HCT116 (cell line): ENCODE measurements at places on chromosomes 5 and 9. TPM values are rescaled to one million over a fixed set of nuclear protein-coding genes. Genes with fewer than 3 reads are reported as not detected.
A peak's percentile ranks its signal among the peaks of the same experiment; 100 is the strongest.

Gene ORM2
- total RNA-seq = 0.59 TPM

- no peak overlapping the region for H3K27ac ChIP-seq
- no peaks in the 10 kb centered on the region for H3K36me3 ChIP-seq
- H3K27me3 ChIP-seq = no peaks in the 10 kb centered on the region
- DNase-seq = no peak
These were observed 139.4 kb downstream of the MACIR start for GRCh38 chr5:103397739-103398581.

DNA sequence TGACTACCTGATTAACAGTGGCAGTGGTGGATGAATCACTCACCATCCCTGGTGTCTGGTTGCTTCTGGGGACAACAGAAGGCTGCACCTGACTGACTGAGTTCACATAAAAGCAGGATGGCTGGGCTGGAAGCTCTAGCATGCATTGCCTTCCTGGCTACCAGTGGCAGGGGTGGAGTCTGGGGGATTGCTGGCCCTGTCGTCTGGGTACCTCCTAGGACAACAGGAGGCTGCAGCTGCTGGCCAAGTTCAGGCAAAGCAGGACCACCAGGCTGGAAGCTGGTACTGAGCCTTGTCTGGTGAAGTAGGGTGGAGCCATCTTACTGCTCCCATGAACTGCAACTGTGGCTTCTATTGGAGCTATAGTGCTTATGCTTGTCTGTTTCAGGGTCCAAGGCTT is 480.8 kb upstream of the CTNND2 start:
- H3K4me3 ChIP-seq = no peak overlapping the region
- no peaks in the 10 kb centered on the region for H3K27me3 ChIP-seq
- no peaks in the 10 kb centered on the region for H3K4me1 ChIP-seq
- no peaks in the 10 kb centered on the region for H3K36me3 ChIP-seq
- DNase-seq = no peak

DNA sequence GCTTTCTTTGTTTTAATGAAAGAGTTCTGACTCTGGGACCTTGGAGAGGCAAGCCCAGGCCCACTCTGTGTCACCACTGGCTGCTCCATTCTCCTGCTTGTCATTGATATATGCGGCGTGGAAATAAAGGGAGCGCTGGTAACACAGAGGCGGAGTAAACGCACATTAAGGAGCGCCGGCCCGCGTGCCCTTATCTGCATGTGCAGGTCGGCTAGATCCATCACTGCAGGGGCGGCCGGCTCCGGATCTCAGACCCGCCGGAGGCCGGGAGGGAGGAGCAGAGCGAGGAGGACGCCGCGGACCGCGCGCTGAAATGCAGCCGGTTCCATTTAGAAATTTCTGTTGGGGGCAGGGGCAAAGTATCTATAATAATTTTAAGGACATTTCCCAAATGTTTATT is 70.8 kb downstream of the MRPL36 start:
- no peaks in the 10 kb centered on the region for H3K4me1 ChIP-seq
- H3K36me3 ChIP-seq = no peaks in the 10 kb centered on the region
- H3K27me3 ChIP-seq = no peaks in the 10 kb centered on the region
- H3K27ac ChIP-seq = no peak overlapping the region

Gene SLC6A19
- not detected for total RNA-seq

- H3K4me1 ChIP-seq = no peaks in the 10 kb centered on the region
- H3K27ac ChIP-seq = no peak overlapping the region
- H3K27me3 ChIP-seq = peaks cover 41% of the 10 kb centered on the region
These were observed 86.7 kb downstream of the INSYN2B start for GRCh38 chr5:169893571-169893970.

Gene SLC28A3
- total RNA-seq = not detected

GRCh38 chr5:118405650-118406061 is 582.7 kb downstream of the DTWD2 start:
- H3K4me1 ChIP-seq = no peaks in the 10 kb centered on the region
- H3K27me3 ChIP-seq = no peaks in the 10 kb centered on the region
- no peak overlapping the region for H3K4me3 ChIP-seq
- no peaks in the 10 kb centered on the region for H3K36me3 ChIP-seq

DNA sequence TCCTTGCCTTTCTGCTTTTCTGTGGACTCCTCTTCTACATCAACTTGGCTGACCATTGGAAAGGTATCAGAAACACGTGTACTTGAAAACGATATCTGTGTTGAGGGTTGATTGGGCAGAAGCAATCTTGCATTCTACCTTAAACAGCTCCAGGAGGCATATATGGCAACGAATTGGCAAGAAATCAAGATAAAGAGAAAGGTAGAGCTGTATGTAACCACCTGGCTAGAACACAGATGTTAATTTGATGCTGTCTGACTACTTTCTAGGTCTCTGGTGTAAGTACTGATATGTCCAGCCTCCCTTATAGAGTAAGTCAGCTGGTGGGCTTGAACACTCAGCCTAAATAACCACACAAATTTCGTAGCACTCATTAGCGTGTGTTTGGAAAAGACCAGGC is 1.3 kb downstream of the MAN1B1 start:
- H3K36me3 ChIP-seq = peaks cover 4% of the 10 kb centered on the region
- peaks cover 30% of the 10 kb centered on the region for H3K4me1 ChIP-seq
- H3K27ac ChIP-seq = no peak overlapping the region
- peak overlapping the region; percentile 83 for H3K4me3 ChIP-seq

GRCh38 chr5:181059297-181060230 is 19.5 kb downstream of the BTNL9 start:
- no peaks in the 10 kb centered on the region for H3K4me1 ChIP-seq
- no peak overlapping the region for H3K4me3 ChIP-seq
- H3K36me3 ChIP-seq = no peaks in the 10 kb centered on the region
- DNase-seq = no peak
- H3K27me3 ChIP-seq = no peaks in the 10 kb centered on the region

DNA sequence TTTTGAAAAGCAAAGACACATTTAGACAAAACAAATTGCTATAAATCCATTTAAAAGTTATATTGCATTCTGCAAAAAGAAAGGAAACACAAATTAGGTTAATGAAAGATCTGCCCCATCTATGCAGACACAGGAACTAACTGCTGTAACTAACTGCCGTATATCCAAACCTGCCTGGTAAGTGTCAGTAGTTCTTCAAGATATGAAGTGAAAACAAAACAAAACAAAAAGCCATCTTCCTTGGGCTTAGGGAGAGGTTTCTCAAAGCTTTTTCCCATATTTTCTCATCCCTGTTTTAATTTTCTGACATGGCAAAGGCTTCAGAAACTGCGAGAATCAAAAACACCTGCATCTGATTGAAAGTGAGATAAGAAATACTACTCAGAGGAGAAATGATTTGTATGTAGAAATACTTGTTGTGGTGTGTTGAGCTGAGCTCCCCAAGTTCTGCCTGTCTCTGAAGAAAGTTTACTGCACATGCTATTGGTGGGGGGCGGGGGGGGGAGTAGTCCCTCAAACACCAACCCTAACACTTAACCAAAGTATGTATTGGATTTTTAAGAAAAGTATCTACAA is 750.5 kb downstream of the PTPRD start:
- no peaks in the 10 kb centered on the region for H3K27me3 ChIP-seq
- no peak overlapping the region for H3K4me3 ChIP-seq
- no peaks in the 10 kb centered on the region for H3K36me3 ChIP-seq
- H3K4me1 ChIP-seq = no peaks in the 10 kb centered on the region
- DNase-seq = no peak
- no peak overlapping the region for H3K27ac ChIP-seq

DNA sequence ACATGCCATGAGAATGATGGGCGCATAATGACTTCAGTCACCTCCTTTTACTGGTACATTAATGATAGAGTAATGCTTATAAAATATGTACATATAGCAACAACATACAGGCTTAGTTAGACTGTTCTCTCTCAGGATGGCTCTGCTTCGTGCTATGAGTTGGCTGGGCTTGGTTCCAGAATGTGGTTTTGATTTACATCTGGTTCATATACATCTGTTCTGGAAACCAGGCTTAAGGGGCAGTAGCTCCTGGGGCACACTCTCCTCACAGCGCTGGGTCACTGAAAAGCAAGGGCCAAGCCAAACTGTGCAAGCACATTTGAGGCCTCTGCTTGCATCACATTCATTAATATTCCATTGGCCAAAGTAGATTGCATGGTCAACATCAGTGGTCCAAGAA is 44.9 kb downstream of the PCSK1 start:
- peaks cover 8% of the 10 kb centered on the region for H3K4me1 ChIP-seq
- H3K36me3 ChIP-seq = no peaks in the 10 kb centered on the region
- no peaks in the 10 kb centered on the region for H3K27me3 ChIP-seq
- no peak for DNase-seq

DNA sequence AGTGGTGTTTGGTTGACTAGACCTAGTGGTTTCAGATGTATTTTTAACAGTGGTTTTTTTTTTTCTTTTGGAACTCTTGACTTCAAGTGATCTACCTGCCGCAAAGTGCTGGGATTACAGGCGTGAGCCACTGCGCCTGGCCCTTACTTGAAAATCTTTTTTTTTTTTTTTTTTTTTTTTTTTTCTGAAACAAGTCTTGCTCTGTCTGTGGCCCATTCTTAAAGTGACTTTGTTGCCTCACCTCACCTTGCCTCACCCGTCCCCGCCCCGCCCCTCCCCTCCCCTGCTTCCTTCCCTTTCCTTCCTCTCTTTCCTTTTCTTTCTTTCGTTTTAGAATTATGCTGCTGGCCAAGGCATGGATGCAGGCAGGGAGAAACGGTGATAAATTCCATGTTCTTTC is 26.0 kb downstream of the GPBP1 start:
- H3K27me3 ChIP-seq = no peaks in the 10 kb centered on the region
- H3K27ac ChIP-seq = no peak overlapping the region
- H3K4me1 ChIP-seq = peaks cover 2% of the 10 kb centered on the region; the same call in 1 of the 2 replicates
- DNase-seq = no peak
- H3K4me3 ChIP-seq = no peak overlapping the region

Gene C5
- total RNA-seq = 0.66 TPM

- no peaks in the 10 kb centered on the region for H3K36me3 ChIP-seq
- H3K4me3 ChIP-seq = no peak overlapping the region
- H3K27me3 ChIP-seq = no peaks in the 10 kb centered on the region
- no peak overlapping the region for H3K27ac ChIP-seq
- no peak for DNase-seq
These were observed 218.1 kb downstream of the AP3B1 start for GRCh38 chr5:78076351-78076750.

Gene SUSD3
- 11.3 TPM for total RNA-seq

GRCh38 chr9:847505-847904 is 6.0 kb downstream of the DMRT1 start:
- H3K27ac ChIP-seq = no peak overlapping the region
- no peaks in the 10 kb centered on the region for H3K36me3 ChIP-seq
- H3K4me3 ChIP-seq = no peak overlapping the region
- DNase-seq = no peak
- H3K4me1 ChIP-seq = peaks cover 6% of the 10 kb centered on the region; the same call in 1 of the 2 replicates
